ENCODE measurements at places on chromosomes 5 and 9.

GRCh38 chr5:96716007-96716406 is 53.8 kb downstream of the CAST start:
- no peak for DNase-seq

DNA sequence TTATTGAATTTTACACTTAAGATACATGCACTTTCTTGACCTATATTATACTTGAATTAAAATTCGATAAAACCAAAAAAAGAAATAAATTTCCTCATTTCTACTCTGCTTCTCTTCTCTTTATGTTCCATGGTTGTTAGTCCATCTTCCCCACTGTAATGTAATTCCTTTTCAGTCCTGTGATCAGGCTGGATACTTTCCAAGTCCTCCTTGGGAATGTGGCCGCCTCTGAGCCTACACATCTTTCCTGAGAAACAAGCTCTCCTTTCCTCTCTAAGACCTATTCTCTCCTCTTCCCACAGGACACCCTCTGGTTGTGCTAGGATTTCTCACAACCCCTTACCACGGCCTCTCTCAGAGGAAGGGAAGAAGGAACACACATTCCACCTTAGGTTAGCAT is 285.1 kb downstream of the DNAH5 start:
- DNase-seq: no peak

DNA sequence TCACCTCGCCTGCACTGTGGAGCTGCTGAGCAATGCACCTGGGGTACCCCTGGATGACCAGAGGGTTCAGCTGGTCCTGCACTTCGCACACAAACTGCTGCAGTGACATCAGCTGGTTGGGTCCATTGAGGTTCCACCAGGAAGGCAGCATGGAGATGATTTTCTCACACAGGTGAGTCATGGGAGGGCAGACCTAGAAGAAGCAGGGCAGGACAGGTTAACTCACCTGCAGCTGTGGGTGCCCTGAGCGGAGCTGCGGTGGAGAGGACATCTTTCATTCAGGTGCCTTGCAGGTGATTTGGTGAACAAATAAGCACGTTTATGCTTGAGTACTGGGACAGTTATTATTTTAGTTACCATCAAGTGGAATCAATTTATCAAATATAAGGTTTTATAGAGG is 73.6 kb downstream of the CTSL start:
- no peak for DNase-seq

GRCh38 chr5:41815663-41816229 is 54.5 kb downstream of the OXCT1 start:
- no peak for DNase-seq

- DNase-seq: no peak
These were observed 4.6 kb downstream of the HOMER1 start for GRCh38 chr5:79509244-79509885.

DNA sequence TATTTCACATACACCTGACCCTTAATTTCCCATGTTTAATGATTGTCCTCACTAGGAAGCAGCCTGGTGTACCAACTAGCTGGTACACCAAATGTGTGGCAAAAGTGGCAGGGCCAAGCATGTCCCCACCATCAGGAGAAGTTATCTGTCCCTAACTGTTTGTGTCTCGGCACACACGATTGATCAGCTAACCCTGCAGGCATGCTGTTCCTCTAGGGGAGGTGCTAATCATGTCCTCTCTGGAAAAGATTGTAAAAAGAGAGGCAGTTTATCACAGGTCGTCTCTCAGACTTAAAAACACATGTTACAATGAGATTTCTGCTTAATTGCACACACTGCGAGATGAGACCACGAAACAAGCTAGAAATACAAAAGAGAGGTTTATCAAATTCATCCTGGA is 342.7 kb downstream of the DIRAS2 start:
- DNase-seq: no peak

- no peak for DNase-seq
These were observed 136.7 kb downstream of the GCNT1 start for GRCh38 chr9:76595645-76596044.

GRCh38 chr9:109517901-109518377 is 19.8 kb upstream of the PTPN3 start:
- DNase-seq: no peak

- no peak for DNase-seq
These were observed 990.2 kb downstream of the CDH12 start for GRCh38 chr5:21862986-21863385.
